ENCODE measurements at places on chromosomes 2 and 18.

DNA sequence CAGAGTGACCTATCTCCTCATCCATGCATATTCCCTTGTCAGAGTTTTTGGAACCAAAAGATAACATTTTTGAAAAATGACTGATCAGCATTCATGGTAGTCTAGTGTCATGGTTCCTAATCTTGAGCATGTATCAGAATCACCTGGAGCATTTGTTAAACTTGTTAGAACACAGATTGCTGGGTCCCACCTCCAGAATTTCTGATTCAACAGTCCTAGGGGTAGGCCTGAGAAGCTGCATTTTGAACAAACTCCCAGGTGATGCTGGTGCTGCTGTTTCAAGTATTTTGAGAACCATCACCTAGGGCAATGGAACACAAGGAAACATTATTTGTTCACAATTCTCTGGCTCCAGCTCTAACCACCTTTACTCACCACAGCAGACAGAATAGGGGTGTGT is 21.0 kb downstream of the TMEM200C start:
- no peak for DNase-seq

DNA sequence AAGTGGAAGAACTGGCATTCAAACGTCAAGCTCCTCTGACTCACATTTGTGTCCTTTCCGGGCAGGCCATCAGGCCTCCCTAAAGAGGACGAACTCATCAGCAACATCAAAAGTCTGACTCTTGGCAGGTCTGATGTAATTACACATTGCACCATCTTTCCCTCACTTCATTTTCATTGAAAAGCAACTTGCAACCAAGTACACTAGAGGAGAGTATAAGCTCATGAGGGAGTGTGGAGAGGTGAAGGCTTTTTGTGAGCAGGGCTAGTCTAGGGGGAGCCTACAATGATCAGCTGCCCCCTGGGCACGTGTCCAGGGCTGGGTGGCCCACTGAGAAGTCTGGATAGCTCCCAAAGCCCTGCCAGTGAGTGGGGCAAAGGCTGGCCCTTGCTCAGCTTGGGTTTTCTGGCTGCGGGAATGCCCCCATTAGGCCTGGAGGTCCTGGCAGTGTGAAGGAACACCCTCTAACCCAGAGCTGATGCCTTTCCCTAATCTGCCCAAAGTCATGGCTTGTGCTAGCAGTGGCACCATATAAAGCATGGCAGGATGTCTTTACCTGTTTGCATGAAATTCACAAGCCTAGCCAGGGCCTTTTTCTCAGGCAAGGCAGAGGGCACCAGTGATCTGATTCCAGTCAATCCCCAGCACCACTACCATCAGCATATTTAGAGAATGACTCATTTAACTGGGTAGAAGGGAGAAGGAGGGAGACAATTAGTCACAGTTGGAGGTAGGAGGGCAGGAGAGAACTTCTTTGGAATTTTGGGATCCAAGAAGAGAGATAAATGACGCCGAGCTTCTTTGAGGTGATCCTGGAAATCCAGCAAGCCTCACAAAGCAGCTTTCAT is 8.5 kb upstream of the DAW1 start:
- DNase-seq, result no peak

GRCh38 chr2:1614564-1614963 is 129.8 kb downstream of the PXDN start:
- DNase-seq, result no peak

DNA sequence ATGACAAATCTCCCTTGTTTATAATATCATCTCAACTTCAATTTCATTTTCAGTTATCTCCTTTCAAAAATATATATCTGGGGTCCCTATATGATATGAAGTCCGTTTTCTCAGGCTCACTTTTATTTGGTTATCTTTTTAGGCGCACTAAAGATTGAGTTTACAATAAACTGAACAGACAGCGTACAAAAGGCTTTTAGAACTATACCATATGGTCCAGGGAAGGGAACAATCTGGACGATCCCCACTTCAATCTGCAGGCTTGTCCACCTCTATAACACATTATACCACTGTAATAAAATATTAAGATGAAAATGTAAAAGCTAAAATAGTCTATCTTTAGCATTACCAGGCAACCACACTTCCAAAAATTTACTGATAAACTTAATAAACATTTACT is 289.9 kb downstream of the ZEB2 start:
- DNase-seq, result no peak

- DNase-seq, result no peak
These were observed 288.9 kb upstream of the ETAA1 start for GRCh38 chr2:67108231-67108630.

DNA sequence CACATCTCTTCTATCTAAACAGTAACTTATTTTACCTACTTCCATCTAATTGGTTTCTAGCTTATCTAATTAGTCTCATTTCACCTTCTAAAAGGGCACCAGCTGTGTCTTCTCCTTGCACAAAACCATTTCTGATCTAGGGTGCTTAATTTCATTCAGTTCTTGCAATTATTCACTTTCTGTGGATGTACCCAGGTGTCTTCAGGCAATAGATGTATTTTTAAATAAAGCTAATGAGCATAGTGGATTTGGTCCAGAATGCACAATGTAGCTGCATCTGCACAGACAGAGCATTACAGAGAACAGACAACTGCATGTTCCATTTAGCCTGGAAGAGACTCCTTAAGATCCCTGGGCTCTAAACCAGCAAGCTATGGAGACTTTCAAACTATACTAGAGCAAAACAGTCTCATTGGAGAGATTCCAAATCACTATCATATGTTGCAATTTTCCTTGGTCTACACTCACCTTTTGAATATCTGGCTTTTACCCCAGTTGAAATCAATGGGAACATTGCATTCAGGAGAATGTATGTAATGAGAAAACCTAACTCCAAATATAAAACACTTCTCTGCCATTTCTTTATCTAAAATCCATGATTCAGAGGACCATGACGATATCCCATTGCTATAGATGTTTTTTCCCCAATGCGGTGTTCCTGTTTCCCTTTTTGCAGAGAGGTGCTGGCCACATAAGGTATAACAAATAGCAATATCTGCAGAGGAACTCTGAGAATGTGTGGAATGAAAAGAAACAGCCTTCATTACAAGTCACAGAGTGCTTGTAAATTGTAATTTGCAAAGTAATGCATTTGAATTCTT is 3.5 kb upstream of the RFX8 start:
- DNase-seq, result no peak

GRCh38 chr2:66596256-66596655 is 161.3 kb downstream of the MEIS1 start:
- DNase-seq, result no peak

DNA sequence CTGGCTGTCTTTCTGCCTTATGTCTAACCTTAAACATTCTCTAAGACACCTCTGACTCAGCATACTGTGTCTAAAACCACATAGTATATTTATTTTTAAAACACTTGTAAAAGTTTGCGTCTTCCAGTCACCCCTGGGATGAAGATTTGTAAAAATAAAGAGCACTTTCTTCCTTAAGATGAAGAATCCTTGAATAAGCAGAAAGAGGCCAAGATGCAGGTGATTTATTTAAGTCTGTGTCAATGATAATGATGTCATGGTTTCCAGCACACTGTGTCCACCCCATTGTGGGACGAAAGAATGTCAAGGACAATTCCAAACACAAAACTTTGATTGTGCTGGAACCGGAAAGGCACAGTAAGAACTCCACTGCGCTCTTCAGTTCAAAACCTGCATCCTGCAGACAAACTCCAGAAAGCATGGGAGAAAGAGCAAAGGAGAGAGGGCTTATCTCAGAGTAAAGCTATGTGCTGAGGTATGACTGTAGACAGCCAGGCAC is 92.9 kb downstream of the ZEB2 start:
- no peak for DNase-seq

GRCh38 chr2:20615466-20616241 is 35.2 kb downstream of the HS1BP3 start:
- no peak for DNase-seq

DNA sequence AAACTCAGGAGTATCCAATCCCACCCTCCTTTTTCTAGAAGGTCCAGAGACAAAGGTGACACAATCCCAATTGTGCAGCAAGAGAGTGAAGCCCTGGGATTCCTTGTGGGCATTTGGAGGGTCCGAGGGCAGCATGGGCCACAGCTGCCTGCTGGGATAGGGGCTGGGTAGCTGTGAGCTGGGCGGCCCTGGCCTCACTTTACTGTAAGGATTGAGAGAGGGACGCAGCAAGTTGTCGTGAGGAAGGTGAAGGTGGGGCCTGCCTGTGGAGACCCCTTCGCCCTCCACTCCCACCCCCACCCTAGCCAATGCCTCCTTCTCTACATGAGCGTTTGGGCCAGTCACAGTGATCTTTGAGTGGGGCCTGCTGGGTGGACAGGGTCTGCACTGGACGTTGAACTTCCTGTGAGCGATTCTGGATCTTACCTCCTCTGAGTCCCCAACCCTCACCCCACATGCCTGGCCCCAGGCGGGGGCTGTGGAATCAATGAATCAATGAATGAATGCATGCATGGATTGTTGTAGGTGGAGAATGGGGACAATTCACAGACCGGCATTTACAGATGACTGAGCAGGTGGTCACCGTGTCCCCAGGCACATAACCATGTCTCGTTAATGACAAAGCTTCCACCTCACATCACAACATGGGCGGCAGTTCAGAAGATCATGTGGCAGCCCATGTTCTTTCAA is 107.2 kb downstream of the INHBB start:
- no peak for DNase-seq

DNA sequence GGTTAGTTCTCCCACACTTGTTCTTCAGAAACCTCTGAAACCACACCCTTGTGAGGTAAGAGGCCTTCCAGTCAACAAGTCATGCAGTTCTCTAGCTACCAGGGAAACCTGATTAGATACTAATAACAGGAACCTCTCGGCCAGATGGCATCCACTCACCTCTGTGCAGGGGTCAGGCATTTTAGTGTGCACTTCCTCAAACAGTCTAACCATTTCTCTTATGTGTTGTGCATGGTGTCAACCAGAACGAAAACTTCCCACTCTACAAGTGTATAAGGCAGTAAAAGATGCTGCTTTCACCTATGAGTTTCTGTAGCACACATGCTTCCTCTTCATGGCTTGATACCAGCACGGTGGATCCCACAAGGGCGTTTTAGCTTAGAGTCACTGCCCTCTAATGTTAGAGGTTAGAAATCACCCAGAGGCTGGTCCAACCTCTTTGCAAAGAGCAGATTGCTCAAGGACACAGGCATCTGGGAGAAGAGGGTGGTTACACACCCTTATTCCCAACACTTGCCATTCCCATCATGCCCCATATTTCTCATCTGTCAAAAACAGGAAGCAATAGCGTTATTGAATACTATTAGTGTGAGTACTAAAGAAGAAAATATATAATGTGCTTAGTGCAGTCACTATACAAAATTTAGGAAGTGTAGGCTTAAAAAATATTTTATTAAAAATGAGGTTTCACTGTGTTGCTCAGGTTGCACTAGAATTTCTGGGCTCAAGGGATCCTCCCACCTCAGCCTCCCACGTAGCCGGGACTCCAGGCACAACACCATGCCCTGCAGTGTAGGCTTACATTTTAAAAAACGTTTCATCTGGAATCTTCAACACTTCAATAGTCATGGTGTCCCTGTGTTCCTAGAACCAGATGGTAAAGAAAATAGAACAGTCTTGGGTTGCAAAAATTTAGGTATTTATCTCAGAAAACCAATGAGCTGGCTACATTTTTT is 34.5 kb upstream of the RAB31 start:
- peak; percentile 7 for DNase-seq

DNA sequence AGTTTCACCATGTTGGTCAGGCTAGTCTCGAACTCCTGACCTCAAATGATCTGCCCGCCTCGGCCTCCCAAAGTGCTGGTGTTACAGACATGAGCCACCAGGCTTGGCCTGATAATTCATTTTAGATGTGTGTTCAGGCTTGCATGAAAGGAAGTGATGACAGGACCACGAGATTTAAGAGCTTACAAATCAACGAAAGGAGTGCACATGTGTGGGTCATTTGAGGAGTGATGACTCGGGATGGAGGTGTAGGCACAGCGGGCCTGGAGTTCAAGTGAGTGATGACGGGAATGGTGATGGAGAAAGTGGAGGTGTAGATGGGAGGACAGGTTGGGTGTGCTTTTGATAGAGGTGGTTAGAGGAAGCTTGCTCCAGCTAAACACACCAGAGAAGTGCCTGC is 742.4 kb downstream of the GALR1 start:
- DNase-seq, result no peak

DNA sequence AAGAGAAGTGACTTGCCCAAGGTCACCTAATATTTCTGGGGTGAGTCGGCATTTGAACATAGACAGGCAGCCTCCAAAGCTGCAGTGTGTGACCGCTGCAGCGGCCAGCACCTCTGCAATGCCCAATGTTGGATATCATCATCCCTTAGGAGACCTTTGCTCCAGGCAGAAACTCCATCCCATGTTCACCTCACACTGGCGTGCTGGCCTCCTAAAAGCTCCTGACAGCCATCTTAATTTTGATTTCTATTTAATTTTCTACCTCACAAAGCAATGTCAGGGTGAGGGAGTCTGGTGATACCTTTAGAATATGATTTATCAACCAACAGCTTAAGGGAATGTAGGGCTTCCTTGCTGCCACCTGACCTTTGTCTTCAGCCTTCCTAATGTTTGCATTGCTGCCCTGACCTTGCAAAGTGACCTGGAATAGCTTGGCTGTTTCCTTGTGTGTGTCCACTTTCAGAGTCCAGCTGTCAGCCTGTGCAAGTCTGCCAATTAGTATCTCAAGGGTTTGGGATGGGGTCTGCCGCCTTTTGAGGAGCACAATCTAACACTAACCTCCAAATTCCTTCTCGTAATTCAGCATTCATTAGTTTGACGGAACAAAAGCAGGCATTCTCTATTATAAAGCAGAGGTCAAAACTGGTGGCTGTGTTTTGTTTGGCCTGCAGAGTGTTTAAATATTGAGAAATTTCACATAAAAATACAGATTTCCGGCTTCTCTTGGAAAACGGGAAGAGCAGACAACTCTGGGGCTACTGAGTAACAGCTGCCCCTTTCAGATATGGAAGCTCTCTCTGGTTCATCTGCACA is 127.6 kb downstream of the PLEKHM3 start:
- no peak for DNase-seq

GRCh38 chr2:23042216-23042906 is 342.6 kb upstream of the KLHL29 start:
- DNase-seq, result no peak

GRCh38 chr2:233892793-233893192 is 24.4 kb upstream of the TRPM8 start:
- no peak for DNase-seq

DNA sequence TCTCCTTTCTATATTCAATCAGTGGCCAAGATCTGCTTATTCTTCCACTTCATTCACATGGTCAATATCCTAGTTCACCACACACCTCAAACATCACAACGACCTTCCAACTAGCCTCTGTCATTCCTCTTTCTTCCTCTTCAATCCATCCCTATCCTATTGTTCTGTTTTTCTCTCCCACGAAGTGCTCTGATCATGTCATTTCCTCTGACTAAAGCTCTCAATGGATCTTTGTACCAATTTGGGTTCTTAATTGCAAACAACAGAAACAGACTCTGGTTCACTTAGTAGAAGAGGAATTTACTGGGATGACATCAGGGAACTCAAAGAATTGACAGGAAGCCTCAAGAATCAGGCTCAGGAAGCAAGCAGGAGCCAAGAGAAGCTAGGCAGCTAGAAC is 23.5 kb downstream of the WNT10A start:
- no peak for DNase-seq

DNA sequence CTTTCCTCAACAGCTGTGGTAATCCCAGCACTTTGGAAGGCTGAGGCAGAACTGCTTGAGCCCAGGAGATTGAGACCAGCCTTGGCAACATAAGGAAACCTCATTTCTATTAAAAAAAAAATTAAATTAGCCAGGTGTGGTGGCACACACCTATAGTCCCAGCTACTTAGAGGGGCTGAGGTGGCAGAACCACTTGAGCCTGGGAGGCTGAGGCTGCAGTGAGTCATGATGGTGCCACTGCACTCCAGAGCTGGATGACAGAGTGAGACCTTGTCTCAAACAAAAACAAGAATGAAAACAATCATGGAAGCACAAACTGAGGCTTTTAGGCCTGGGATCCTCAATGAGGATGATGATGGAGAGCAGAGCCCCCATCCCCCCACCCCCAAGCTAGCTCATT is 19.8 kb downstream of the GAREM1 start:
- DNase-seq, result no peak

All from stimulated activated CD4-positive, alpha-beta T cell treated with anti-CD3 and anti-CD28 coated beads, Interleukin-4, amount 100 ng/mL, for 48 hours (primary cell).